Effector memory CD8-positive, alpha-beta T cell (primary cell): ENCODE measurements at places on chromosomes 1 and 21.
A peak's percentile ranks its signal among the peaks of the same experiment; 100 is the strongest.

DNA sequence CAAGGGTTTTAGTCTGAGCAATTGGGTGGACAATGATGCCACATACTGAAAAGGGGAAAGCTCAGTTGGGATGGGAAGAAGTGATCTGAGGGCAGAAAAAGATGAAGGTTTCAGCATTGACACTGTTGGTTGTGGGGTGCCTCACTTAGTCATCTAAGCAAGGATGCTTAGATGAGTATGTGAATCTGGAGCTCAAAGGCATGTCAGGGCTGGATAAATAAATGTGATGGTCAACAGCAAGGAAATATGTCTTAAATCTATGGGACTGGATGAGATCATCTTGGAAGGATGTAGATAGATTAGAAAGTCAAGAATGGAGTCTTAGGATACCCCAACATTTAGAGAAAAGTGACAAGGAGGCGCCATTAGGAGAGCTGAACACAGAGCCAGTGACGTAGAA, 114.6 kb downstream of the ZBTB18 start:
- DNase-seq = no peak
- H3K4me3 ChIP-seq = no peak overlapping the region
- no peak overlapping the region for H3K27ac ChIP-seq
- no peaks in the 10 kb centered on the region for H3K36me3 ChIP-seq

GRCh38 chr1:206809504-206810084, 37.3 kb upstream of the IL10 start:
- peaks cover 9% of the 10 kb centered on the region for H3K4me1 ChIP-seq
- no peak for DNase-seq
- H3K27me3 ChIP-seq = no peaks in the 10 kb centered on the region
- no peak overlapping the region for H3K4me3 ChIP-seq
- H3K36me3 ChIP-seq = no peaks in the 10 kb centered on the region

DNA sequence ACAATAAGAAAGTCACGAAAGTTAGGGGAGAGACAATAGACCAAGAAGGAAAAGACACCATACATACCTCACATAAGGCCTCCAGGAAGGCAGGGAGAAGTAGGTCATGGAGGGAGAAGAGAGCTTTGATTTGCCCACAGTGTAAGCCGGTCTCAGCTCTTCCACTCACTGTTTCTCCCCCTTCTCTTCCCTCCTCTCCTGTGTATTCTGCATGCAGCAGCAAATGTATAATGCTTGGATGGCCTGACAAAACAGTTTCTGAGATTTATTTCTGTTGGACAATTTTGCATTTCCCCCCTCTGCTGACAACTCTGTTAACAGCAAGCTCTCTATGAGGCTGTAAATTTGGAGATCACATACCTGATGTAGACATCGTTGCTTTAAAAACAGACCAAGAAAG, 318.9 kb downstream of the OMA1 start:
- H3K27me3 ChIP-seq = no peaks in the 10 kb centered on the region
- no peak overlapping the region for H3K4me3 ChIP-seq
- no peak for DNase-seq
- H3K27ac ChIP-seq = no peak overlapping the region
- H3K36me3 ChIP-seq = no peaks in the 10 kb centered on the region

DNA sequence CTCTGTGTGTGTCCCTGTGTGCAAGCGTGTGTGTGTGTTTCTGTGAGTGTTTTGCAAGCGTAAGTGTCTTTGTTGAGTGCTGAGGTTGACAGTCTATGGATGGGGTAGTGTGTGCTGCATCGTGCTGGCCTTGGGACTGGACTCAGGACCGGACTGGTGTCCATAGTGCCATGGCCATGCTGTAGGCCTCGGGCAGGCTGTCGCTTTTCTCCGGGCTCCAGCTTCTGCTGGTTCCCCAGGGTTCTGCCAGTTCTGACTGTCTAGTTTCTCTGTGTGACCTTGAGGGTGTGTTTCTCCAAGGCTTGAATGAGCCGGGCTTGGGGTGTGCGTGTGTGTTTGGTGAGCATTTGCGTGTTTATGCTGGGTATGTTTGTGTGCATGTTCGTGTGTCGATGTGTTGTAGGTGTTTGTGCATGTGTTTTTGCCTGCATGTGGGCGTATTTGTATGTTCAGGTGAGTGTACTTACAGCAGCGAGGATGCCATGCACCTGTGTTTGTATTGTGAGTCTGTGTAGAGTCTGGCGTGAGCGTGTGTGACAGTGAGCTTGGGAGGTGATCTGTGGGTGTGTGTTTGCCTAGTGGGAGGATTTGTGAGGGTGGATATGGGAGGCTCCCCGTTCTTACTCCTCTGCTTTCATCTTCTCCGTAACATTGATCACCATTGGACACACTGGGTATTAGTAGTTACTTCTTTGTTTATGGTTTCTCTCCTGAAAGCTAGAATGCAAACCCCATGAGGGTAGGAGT, 51.7 kb upstream of the POU3F1 start:
- no peak overlapping the region for H3K4me3 ChIP-seq
- no peaks in the 10 kb centered on the region for H3K36me3 ChIP-seq
- no peak overlapping the region for H3K27ac ChIP-seq
- no peaks in the 10 kb centered on the region for H3K4me1 ChIP-seq

DNA sequence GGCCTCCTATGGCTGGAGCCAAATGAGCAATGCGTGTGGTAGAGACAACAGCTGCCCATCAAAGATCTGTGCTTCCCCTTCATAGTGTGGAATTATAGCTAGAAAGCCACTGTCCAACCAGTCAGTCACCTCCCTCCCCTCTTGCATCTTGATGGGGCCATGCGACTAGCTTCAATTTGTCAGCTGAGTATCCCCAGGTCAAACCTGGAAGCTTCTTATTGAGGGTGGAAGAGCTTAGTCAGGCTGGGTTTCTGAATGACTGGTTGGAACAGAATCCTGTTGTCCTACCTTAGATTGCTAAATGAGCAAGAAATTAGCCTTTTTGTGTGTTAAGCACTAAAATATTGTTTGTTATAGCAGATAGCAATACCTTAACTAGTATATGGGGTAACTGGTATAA, 625.4 kb downstream of the PTPRC start:
- H3K27ac ChIP-seq = no peak overlapping the region
- no peak overlapping the region for H3K4me3 ChIP-seq
- H3K4me1 ChIP-seq = no peaks in the 10 kb centered on the region
- no peak for DNase-seq
- H3K27me3 ChIP-seq = peaks cover 20% of the 10 kb centered on the region

DNA sequence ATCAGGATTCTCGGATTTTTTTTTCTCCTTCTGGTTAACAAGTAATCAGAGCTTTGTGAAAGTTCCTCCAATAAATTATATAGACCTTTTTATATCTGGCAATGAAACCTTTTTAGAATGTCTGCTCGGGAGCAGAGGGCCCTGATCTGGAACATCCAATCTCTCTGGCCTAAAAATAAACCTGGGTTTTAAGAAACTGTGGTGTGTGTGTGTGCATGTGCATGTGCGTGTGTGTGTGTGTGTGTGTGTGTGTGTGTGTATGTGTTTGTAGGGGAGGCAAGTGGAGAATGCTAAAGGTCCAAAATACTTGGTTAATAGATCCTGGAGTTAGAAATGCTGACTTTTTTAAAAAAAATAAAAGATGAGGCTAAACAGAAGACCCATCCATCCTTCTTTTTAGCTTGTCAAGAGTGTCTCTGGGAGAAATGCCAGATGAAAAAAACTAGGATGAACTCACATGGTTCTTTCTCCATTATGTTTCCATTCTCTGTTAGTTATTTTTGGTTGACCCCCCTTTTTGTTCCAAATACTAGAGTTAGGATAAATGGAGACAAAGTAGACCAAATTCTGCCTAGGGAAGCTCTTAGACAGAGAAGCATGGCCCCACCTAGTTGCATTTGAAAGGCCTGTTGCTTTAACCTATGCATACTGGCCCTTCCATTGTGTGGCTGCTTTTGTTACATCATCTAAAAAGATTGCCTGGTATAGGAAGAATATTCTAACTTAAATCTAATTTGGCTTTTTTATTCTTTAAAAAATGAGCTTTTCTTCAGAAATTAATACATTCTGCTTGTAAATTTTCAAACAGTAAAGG, 175.9 kb downstream of the PAPPA2 start:
- H3K4me1 ChIP-seq = no peaks in the 10 kb centered on the region
- H3K4me3 ChIP-seq = no peak overlapping the region
- H3K27me3 ChIP-seq = no peaks in the 10 kb centered on the region

DNA sequence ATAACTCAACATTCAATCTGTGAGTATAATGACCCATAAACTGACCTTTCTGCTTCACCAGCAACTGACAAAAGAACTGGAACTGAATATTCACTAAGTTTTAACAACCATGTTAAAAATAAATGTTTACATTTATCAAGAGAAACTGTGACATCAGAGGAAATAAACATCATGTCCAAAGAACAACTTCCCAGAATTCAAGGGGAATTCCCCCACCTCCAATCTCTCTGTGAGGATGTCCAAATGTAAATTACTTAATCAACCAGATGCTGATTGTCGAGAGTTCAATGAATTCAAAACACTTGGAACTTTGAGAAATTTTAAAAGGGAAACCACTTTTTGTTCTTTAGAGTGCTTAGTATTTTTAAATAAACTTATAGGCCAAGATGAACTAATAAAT, 365.6 kb upstream of the ADGRL2 start:
- H3K4me1 ChIP-seq = no peaks in the 10 kb centered on the region
- H3K36me3 ChIP-seq = no peaks in the 10 kb centered on the region
- no peak overlapping the region for H3K27ac ChIP-seq
- H3K4me3 ChIP-seq = no peak overlapping the region
- no peak for DNase-seq
- H3K27me3 ChIP-seq = no peaks in the 10 kb centered on the region

DNA sequence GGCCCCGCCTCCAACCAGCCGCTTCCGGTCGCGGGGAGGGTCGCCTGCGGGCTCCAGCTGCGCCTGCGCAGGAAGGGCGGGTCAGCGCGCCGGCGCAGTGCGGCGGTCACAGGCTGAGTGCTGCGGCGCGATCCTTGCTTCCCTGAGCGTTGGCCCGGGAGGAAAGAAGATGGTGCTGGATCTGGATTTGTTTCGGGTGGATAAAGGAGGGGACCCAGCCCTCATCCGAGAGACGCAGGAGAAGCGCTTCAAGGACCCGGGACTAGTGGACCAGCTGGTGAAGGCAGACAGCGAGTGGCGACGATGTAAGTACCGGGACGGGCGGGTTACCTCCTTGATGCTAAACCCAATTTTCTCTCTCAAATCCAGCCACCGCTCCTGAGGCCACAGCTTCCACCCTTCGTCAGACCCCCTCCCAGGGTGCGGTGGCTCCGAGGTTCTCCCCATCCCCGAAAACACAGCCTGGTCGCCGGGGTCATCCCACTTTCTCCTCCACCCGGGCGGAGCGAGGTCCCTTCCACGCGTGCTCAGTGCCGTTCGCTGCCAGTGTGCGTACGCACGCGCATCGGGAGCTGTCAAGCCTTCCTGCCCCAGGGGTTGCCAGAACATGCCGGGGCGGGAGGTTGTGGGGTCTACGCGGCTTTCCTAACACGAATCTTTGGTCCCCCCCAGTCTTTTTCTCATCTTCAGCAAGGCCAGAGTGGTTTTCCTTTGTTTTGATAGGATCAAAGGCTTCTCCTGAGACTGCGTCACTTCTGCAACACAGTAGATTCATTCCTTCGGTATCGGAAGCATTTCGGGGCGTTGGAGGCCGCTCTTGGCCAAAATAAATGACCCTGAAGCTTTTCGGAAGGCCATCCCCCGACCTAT, at the start of gene SARS1:
Gene SARS1, plus strand, starts transcription at position 95 of the 870 bp plus-strand sequence. Its CDS starts 75 bp downstream, at position 170.
- peak; percentile 78 for DNase-seq
- H3K4me3 ChIP-seq = peak within 1 kb of the TSS; percentile 100
- H3K27me3 ChIP-seq = no peaks in the 10 kb centered on the region
- peak within 1 kb of the TSS; percentile 97 for H3K27ac ChIP-seq
- H3K36me3 ChIP-seq = peaks cover 26% of the 10 kb centered on the region
- peaks cover 33% of the 10 kb centered on the region for H3K4me1 ChIP-seq

GRCh38 chr1:150909585-150910180, 16.5 kb upstream of the SETDB1 start:
- H3K27ac ChIP-seq = no peak overlapping the region
- no peaks in the 10 kb centered on the region for H3K4me1 ChIP-seq
- no peak overlapping the region for H3K4me3 ChIP-seq
- DNase-seq = no peak
- H3K36me3 ChIP-seq = peaks cover 3% of the 10 kb centered on the region

GRCh38 chr1:51583532-51583931, 33.4 kb upstream of the OSBPL9 start:
- H3K36me3 ChIP-seq = no peaks in the 10 kb centered on the region
- H3K4me3 ChIP-seq = no peak overlapping the region
- no peak for DNase-seq
- H3K27ac ChIP-seq = no peak overlapping the region

- H3K4me1 ChIP-seq = peaks cover 41% of the 10 kb centered on the region
- H3K4me3 ChIP-seq = peak overlapping the region; percentile 94
- peak overlapping the region; percentile 98 for H3K27ac ChIP-seq
- no peaks in the 10 kb centered on the region for H3K27me3 ChIP-seq
These were observed 960 bp downstream of the MX2 start for GRCh38 chr21:41362605-41363369.

DNA sequence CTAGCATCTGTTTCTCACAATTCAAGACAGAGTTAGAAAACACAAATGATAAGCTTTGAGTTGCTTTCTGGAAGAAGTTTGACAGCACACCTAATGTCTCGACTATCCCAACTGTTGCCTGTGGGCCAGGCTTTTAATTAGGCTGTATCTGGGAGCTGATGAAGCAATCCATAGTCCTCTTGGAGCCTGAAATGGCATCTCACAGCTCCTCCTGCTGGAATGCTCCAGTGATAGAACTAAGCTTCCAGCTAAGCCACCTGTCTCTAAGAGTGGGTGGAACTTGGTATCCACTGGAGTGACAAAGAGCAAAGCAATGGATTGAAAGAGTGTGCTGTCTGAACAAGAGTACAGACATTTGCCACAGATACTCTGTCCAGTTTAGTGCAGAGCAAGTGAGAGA, 605.3 kb upstream of the NR5A2 start:
- H3K4me3 ChIP-seq = no peak overlapping the region
- no peak overlapping the region for H3K27ac ChIP-seq
- DNase-seq = no peak
- H3K4me1 ChIP-seq = no peaks in the 10 kb centered on the region
- H3K36me3 ChIP-seq = no peaks in the 10 kb centered on the region

DNA sequence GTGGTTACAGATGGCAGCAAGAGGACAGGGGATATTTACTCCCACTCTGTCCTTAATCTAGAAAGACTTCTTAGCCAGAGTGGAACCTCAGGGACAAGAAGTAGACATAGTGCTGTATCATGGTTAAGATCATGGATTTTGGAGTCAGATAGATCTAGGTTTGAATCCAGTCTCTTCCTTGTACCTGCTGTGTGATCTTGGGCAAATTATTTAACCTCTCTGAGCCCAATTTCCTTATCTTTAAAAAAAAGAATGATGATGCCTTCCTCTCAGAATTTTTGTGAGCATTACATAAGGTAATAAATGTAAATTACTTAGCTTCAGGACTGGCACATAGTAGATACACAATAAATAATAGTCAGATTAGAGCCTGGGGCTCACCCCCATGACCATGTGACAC, 78.4 kb downstream of the TAS1R2 start:
- H3K27me3 ChIP-seq = peaks cover 51% of the 10 kb centered on the region
- no peak overlapping the region for H3K27ac ChIP-seq
- H3K4me1 ChIP-seq = no peaks in the 10 kb centered on the region
- H3K4me3 ChIP-seq = no peak overlapping the region
- no peaks in the 10 kb centered on the region for H3K36me3 ChIP-seq
- no peak for DNase-seq
